ENCODE measurements at places on chromosomes 13 and 19. TPM values are rescaled to one million over a fixed set of nuclear protein-coding genes. Genes with fewer than 3 reads are reported as not detected.

- peak; percentile 97 for DNase-seq
These were observed 10.3 kb upstream of the BBC3 start for GRCh38 chr19:47240996-47241918.

DNA sequence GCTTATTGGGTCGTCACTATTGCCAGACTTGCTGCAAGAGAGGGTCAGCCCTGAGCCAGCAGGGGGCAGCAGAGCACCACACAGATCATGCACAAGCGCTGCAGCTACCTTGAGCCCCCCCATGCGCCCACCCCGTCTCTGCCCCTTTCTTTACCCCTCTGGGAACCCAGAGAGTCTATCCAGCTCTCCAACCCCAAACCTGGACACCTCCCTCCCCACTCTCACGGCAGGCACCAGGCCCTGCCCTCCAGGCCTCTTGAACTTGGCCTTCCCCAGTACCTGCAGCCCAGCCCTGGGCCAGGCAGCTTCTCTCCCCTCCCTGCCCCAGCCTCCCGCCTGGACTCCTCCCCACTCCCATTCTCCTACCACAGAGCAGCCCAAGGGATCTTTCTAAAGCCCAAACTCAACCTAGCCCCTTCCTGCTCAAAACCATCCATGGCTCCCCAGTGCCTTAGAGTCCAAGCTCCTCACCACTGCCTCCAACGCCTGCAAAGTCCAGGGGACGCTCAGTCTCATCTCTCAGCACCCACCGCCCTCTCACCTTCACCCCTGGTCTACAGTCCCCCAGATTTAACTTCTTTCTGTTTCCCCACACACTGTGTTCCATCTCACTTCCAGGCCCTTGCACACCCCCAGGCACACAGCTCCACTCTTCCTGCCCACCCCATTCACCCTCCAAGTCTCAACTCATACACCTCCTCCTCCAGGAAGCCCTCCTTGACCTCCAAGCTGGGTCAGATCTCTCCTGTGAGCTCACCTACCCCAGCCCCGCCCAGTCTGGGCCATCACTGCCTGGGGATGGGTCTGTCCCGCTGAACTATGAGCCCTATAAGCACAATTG lies 9.4 kb upstream of the CEACAM16 start:
- DNase-seq, result peak; percentile 86

DNA sequence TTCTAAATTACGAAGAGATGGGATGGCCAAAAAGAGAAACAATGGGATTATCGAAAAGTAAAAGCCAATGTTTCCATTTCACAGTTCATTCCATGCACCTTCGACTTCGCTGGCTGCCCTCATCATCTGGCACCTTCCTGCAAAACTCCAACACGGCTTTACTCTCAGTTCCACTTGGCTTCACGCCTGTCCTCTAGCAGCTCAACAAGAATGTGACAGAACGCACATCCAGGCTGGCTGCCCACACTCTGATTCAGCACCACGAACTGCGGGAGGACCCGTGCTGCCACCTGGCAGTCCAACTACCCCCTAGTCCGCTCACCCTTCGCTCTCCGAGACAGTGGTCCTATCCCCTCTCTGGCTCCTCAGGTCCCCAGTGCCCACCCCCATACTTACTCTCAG lies 11.7 kb downstream of the ATP7B start:
- no peak for DNase-seq

The ZNF835 gene
- total RNA-seq, result 0.82 TPM

The NXNL1 gene
- total RNA-seq, result not detected

DNA sequence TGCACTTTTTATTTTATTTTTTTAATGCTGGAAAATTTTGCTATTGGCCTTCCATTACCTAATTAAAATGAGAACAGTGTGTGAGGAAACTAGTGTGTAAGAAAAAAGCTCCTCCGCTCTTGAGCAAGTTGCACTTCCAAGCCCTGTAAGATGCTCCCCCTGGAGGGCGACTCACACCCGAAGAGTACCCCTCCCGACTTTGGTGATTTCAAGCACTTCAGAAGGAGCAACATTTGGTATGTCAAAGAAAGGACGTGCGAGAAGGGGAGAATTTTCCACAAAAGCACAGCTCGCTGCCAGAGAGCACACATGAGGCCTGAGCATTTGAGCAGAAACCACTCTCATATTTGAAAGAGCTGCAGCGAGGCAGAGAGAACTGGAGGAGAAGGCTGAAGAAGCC lies 504.4 kb downstream of the FGF9 start:
- DNase-seq, result no peak

The HRC gene
- not detected for total RNA-seq

The FUT1 gene
- total RNA-seq, result not detected

The ZNF763 gene
- total RNA-seq, result 2.5 TPM

GRCh38 chr13:75550159-75550567 lies 572 bp downstream of the UCHL3 start:
- no peak for DNase-seq

DNA sequence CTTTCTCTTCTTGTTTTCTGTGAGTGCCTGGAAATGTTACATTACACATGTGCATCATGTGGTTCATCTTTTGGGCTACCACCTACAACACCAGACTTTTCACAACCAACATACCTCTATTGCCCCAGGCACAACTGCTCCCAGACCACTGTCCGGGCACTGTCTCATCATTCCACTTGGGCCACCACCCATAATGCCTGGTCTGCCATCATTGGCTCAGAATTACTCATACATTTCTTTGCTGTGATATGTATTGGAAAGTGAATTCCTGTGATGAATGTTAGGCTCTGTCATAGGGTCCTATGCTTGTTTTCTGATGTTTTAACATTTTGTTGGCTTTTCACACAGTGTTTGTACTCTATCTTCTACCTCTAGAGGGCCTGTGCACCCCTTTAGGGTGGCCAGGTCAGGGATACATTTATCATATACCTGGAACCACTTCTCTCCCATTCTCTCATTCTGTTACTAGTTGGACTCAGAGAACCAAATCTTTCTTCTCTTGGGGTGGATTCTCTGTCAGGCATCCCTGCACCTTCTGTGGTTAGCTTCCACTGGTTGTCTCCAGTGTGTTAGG lies 172.8 kb downstream of the NHLRC3 start:
- DNase-seq, result no peak

- DNase-seq, result no peak
These were observed 2.5 kb upstream of the PLEKHF1 start for GRCh38 chr19:29662604-29663404.

DNA sequence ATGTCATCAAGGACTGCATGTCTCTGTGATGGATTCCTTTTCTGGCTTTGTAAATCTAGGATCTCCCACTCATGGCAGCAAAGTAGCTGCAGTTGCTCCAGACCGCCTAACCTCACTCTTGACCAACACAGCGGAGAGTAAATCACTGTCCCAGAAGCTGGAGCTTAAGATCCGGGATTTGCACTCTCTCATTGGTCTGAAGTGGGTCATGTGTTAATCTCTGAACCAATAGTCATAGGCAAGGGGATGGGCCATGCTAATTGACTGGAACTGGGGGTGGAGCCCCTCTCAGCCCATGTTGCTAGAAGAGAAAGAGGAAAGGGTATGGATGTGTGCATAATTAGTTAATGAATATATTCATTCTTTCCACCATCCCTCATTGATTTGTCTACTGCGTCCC lies 34.0 kb downstream of the VAV1 start:
- no peak for DNase-seq

The PSG3 gene
- total RNA-seq, result not detected

GRCh38 chr19:48818234-48818820 lies 7.5 kb upstream of the BCAT2 start:
- no peak for DNase-seq

The ZNF525 gene
- 13.5 TPM for total RNA-seq

- DNase-seq, result no peak
These were observed 4.5 kb downstream of the GNG8 start for GRCh38 chr19:46631481-46631880.

The PLK5 gene
- 0.14 TPM for total RNA-seq

DNA sequence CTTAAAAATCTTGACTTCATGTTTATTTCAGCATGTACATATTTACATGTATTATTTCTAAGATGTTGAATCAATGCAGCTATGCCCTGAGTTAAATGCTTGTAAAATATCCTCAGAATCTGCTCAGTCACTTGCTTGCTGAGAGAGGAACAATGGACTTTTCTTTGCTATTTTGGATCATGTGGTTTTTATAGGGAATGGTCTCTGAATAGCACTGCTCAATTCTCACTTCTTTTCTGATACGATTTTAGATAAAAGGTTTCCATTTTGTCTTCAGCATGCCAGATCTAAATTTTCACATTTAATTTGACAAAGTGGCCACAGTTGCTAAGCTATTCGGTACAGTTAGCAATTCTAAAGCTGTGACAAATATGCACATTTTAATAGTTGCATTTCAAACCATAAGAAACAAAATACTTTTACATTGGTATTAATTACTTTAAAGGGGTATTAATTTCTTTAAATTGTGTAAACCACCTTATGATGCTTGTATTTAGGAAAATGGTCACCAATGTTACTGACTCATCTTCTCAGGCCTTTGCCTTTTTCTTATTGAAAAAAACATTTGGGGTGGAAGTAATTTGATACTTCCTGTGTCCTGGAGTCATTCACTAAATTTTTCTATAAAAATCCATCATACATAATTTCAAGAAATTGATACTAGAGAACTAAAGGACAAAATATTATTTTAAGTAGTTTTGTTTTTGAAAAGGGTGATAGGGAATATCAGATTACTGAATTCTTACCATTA lies 113.5 kb downstream of the MYO16 start:
- DNase-seq, result no peak
